ENCODE measurements at places on chromosomes 4 and X.

GRCh38 chrX:51332188-51332942 lies at the start of gene NUDT10:
NUDT10 (plus strand) TSS chrX:51332822; CDS start chrX:51332966, 144 bp downstream.
- peak; percentile 85 for DNase-seq

DNA sequence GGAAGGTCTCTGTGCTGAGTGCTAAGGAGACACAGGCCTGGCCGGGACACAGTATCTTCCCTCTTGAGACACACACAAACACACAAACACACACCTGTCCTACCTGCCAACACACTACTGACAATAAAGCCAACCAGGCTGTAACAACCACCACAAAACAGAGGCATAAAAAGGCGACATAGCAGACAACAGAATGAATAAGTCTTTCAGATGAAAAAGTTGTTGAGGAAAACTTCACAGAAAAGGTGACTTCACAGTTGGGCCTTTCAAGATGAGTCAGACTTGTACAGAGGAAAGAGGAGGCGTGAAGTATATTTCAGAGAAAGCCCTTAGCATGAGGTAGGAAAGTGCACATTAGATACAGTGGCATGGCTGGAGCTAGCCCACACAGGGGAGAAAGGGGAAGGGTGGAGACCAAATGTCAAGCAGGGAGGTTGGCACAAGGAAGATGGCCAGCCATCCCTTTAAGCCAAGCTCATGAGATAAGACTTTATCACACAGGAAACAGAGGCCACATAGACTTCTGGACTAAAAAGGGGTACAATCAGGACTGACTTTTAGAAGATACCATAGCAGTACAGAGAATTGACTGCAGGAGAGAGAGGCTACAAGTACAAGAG lies 54.0 kb downstream of the SLC9A7 start:
- no peak for DNase-seq

DNA sequence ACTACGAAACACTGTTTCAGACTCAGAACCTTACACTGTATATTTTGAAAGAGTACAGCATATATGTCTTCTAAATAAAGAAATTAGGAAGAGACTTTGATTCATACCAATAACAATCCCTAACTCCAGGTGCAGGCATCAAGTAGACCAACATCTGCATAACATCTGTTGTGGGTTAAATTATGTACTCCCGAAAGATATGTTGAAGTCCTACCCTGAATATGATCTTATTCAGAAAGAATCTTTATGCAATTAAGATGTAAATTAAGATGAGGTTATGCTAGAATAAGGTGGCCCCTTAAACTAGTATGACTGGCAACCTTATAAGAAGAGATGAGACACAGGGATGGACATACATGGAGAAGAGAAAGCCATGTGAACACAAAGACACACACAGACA lies 117.9 kb downstream of the INPP4B start:
- no peak for DNase-seq

DNA sequence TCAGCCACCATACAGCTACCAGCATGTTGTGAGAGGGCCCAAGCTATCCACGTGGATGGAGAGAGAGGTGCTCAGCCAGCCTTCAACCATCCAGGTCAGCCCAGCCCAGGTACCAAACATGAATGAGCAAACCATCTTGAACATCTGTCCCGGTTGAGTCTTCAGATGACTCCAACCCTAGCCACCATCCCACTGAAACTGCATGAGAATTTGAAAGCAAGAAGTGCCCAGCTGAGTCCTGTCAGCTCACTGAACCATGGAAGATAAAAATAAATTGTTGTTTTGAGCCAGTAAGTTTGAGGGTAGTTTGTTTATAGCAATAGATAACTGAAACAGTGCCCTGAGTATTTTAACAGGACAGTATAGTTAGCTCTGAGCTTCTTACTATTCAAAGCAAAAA lies 7.3 kb upstream of the SEL1L3 start:
- DNase-seq, result no peak
